ENCODE measurements at places on chromosomes 7 and 10.

DNA sequence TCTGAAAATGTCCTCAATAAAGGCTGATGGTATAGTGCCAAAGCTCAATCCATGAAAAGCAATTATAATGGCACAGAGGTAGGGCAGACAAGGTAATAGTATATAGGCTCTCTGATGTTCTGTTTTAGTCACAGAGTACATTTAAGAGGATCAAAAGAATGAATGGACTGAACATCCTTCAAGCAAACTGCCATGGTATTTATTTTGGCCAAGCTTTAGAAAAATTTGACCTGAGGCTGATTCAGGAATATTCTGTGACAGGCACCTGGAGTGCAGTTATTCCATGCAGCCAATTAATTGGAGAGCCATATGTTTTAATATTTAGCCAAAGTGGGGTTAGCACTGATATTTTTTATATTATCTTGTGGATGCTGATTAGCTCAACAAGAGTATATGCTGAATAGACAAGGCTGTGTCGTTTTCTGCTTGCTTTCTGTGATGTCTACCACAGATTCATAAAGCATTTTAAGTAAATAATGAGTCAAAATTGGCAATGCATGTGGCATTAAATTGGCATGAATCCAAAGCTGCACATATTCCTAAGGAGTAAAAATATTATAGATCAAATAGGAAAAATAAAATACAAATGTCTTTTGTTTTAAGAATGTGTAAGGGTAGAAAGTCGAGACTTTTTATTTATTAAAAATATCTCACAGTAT, 177.4 kb downstream of the PCLO start:
- no peak for DNase-seq

DNA sequence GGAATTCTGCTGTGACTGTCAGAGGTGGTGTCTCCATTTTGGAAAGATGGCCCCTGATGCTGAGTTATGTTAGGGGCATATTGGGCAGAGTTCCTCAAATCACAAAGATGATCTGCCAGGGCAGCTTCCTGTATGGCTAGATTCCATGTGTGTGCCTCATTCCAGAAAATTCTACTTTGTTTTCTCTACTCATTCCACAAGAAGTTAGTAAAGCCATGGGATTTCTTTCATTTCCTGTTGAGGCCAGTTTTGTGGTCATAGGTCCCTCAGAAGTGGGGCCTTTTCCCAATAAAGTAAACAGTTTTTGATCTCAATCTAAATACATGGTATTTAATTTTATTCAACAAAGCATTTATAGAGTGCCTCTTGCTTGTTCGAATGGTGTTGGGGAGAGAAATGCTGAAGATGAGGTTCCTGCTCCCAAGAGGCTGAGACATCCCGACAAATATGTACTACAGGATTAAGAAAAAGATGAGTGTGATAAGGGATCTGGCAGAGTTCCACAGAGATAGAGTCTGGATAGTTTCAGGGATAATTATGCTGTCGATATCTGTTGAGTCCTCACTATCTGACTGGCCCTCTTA, 33.0 kb downstream of the MINDY4 start:
- DNase-seq, result peak; percentile 93

- peak; percentile 30 for DNase-seq
Measured at GRCh38 chr7:20268824-20269223, 51.6 kb upstream of the MACC1 start.

GRCh38 chr7:24455813-24456525, 117.3 kb upstream of the PALS2 start:
- no peak for DNase-seq

DNA sequence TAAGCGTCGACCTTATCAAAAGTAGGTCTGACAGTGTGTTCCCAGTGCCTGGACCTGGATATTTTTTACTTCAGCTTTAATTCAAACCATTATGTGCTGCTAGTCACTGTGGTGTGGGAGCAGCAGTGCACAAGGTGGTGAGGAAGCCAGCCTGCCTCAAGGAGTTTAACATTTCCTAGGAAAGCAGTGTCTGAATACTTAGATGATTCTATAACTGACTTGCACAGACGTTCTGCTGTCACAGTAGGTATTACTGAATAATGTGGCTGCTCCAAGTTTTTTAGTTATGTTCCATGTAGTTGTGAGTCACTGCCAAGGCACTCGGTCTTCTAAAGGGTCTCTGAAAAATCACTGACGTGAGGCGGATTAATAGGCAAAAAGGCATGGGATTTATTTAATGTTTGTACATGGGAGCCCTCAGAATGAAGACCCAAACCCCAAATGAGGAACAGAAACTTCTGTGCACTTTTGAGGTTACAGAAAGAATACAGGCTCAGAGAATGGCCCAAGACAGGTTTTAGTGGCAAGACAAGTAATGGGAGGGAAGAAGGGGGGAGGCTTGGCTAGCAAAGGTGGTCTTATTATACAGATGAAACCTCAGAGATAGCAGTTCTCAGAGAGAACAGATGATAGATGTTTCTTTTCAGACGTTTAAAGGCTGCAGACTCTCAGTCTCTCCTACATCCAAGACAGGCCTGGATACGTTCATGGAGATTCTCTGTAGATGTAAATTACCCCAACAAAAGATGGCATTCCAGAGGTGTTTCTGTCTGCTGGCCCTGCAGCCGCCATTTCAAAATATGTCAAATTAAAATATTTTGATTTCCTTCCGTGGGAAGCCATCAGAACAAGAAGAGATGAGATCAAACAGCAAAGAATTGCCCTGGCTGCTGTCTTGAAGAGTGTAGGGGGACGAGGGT, 209.3 kb downstream of the SDK1 start:
- DNase-seq, result peak; percentile 9

- no peak for DNase-seq
Measured at GRCh38 chr10:99685597-99685967, 26.3 kb downstream of the ENTPD7 start.

- DNase-seq, result peak; percentile 80
Measured at GRCh38 chr10:21497177-21497807, 28.2 kb downstream of the SKIDA1 start.

DNA sequence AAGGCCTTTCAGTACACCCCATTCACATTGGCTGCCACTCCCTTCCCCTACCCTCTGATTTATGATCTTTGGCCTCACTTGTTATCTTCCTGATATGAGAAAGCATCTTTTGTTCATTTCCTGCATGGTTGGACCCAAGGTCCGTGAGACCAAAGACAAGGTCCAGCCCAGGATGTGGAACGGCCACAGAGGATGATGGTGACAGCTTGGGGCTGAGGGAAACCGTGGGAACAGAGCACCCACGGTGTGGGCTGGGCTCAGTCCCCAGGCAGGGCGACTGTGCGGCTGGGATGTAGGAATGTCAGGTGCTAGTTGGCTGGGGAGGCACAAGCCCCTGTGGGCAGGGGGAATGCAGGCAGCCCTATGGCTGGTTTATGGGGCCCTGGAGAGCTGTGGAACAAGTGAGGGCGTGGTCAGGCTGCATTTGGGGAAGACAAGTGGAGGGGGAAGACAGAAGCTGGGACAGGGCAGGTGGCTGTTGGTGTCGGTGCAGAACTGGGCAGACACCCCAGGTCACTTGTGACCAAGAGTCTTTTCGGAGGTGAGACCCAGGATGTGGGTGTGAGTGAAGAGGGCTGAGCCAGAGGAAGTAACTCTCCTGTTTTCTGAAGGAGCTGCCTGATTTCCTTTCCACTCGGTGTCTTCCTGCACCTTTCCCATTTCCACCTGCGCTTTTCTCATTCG, 51.7 kb upstream of the IGFBP3 start:
- DNase-seq, result no peak

- DNase-seq, result no peak
Measured at GRCh38 chr7:28674359-28674782, 262.1 kb downstream of the CREB5 start.

GRCh38 chr7:151051108-151051507, 2.8 kb downstream of the ASIC3 start:
- DNase-seq, result peak; percentile 72

DNA sequence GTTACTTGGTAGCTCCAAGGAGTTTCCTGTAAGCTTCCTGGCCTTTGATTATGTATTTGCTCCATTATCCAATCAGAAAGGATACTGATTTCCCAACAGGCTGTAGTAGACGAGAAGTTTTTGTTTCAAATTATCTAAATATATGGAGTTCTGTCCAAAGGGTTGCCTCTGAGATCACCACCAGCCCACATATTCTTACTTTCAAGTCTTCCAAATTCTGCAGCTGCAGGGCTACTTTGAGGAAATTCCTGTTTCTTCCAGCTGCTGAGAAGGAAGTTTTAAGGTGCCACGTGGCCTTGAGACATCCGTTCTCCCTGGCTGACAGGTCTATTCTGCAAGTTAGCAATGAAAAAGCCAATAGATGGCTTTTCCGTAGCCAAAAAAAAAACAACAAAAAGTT, 286.0 kb downstream of the TWIST1 start:
- no peak for DNase-seq
